ENCODE measurements at places on chromosomes 6 and 20.

DNA sequence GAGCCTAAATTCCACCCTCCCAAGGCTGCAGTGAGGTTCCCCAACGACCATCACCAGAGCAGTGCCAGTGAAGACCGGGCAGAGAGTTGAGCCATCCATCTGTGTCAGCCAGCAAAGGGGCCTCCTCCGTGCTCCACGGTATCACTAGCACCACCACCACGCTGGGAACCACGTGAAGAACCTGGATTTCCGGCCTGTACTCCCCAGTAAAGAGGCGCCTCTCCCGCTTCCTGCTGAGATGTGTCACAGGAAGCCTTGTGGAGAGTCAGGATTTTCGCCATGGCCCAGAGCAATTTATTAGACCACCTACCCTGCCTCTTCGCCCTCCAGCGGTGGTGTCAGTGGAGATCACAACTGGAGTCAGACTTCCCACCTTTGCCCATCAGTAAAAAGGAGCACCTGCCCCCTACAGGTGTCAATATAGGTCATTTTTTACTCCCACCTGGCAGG lies 28.8 kb downstream of the CPXM1 start:
- no peak for DNase-seq

DNA sequence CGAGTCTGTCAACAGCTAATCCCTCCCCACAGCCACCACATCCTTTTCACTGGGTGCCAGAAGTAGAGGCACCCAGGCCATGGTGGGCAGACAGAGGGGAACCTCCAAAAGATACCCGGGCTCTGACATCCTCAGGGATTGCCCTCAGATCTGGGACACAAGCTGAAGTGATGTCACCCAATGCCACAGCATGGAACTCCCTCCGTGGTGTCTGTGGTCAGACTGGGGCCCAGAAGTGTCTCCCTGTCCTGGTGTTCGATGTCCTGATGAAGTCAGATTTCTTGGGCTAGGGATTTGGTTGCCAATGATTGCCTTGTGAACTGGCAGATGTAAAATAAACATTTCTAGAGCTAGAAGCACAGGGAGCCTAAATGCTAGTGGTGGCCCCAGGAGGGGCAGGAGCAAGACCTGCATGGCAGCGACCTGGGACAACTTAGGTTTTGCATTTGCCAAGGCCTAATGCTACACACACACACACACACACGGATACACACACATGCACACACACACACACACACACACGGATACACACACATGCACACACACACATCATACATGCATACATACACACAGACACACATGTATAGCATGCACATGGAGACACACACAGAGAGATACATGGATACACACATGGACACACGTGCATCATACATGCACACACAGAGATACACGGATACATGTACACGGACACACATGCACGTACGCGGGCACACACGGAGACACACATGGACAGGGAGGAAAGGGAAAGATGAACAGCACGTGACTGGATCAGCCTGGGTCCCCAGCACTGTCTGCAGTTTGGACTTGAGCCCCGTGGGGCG lies 221.0 kb downstream of the NFATC2 start:
- DNase-seq = no peak

DNA sequence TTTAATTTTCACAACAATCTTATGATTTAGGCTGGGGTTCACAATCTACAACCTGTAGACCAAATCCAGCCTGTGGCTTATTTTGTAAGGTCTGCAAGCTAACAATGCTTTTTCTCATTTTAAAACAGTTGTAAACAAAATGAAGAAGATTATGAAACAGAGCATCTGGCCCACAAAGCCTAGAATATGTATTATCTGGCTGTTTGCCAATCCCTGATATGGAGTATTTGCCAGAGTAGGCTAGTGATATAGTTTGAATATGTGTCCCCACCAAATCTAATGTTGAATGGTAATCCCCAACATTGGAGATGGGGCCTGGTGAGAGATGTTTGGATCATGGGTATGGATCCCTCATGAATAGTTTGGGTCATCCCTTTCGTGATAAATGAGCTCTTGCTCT lies 201.8 kb downstream of the DHX35 start:
- no peak for DNase-seq

GRCh38 chr6:9250852-9251251 lies 815.5 kb upstream of the SLC35B3 start:
- DNase-seq = no peak

GRCh38 chr6:13355043-13355945 lies 27.0 kb upstream of the TBC1D7 start:
- DNase-seq = no peak

DNA sequence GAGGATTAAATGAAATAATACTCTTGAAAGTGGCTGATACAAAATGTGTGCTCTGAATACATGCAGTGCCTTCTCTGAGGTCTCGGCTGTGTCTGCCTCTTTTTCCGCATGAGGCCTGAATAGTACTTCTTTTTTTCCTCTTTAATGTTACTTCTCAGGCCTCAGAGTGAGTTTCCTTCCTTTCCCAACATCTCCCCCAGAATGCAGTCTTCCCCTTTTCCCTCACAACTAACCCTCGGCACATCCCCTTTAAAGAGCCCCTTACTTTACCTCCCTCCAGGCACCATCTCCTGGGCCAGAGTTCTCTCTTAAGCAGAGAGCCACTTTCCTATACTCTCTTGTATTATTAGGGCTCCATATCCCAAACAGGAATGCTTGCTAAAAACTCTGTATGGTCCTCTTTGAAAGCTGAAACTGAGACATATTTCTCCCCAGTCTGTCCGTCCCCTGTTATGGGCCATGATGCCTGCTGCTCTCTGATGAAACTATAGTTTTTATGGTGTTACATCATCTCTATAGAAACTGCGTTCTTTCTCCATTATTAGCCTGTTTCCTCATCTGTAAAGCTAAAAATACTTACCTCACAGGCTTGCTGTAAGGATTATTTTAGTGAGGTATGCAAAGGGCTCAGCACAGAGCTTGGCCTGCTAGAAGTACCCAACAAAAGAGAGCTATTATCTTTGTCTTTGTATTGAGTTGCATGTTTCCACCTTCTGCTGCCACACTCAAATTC lies 2.3 kb downstream of the PLAGL2 start:
- DNase-seq = no peak

- peak; percentile 70 for DNase-seq
Measured at GRCh38 chr20:63290677-63291472, 2.1 kb upstream of the COL20A1 start.

GRCh38 chr20:24585796-24586522 lies 116.5 kb downstream of the SYNDIG1 start:
- no peak for DNase-seq

DNA sequence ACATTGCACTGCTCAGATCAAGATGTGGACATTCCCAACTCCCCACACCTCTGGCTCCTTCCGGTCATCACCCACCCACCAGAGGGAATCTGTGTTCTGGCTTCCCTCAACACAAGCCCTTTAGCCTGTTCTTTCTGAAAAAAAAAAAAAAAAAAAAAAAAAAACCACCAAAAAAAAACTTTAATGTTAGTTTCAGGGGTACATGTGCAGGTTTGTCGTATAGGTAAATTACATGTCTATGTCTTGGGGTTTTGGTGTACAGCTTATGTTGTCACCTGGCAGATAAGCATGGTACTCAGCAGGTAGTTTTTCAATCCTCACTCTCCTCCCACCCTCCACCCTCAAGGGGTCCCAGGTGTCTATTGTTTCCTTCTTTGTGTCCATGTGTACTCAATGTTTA lies 135.8 kb upstream of the FOXA2 start:
- DNase-seq = no peak

DNA sequence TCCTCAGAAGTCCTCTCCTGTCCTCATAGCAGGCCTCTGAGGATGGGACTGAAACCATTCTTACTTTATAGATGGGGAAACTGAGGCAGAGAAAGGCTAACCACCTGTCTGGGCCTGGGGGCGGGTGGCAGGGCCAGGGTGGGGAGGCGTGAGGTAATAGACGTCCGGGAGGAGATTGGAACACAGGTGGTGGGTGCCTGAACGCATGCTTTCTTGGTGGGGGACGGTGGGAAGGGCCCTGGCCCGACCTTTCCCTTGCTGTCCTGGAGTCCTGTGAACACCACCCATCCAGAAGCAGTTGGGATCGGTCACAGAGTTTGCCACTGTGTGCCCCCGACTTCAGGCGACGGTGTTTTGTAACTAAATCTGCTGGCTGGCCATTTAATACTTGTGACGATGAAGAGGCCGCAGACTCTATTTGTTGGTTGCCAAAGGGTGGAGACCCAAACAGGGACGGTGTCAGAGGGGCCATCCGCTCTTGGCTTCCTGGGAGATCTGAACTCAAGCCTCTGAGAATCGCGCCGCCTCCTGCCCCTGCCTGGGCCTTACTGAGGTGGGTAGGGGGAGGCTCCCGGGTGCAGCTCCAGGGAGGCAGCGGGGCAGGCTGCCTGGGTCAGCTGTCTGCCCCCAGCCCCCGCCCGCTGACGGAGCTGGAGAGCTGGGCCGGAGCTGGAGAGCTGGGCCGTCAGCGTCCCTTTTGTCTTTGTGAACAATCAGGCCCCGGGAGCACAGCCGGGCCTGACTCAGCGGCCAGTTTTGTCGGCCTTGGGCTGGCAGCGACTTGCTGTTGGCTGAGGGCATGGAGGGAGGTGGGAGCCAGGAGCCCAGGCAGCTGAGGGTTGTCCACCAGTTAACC lies 4.1 kb downstream of the RBM38 start:
- DNase-seq = no peak

DNA sequence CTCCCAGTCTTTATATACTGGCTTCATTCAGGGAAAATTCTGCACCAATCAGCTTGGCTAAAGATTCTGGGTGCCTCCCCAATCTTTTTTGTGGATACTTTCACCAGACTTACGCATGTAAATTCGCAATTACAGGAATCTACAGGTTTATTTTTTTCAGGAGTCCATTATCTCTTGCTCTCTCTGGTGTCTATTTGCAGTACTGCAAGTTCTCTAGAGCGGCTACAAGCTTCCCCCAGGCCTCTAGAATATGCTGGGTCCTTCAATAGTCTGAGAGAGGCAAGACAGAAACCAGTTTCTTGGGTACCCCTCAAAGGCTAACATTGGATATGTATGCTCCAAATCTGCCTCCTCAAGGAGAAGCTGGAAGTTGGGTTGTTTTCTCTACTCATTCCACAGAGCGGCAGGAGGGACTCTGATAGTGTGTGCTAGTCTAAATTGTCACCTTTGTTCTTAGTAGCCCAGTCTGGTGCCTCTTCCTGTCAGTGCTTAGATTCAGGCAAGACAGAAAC lies 58.5 kb downstream of the SUN5 start:
- peak; percentile 46 for DNase-seq

- peak; percentile 39 for DNase-seq
Measured at GRCh38 chr20:5402903-5403531, 86.3 kb upstream of the PROKR2 start.

DNA sequence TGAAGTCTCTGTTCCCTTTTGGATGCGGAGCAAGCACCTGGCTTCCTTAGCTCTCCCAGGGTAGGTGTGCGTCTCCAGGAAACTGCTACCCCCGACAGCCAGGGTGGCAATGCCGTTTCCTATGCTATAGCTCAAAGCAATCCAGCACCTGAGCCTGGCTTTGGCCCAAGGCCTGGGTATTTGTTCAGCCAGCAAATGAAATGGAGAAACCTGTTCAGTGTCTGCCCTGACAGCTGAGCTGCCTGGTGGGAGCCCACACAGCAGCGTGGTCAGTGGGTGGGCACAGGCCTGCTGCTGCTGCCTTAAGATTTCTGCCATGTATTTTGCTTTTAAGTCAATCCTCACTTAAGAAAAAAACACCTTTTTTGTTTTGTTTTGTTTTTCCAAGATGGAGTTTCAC lies 13.7 kb downstream of the SPATA2 start:
- peak; percentile 9 for DNase-seq

- no peak for DNase-seq
Measured at GRCh38 chr6:75102301-75102700, 103.6 kb downstream of the COL12A1 start.

DNA sequence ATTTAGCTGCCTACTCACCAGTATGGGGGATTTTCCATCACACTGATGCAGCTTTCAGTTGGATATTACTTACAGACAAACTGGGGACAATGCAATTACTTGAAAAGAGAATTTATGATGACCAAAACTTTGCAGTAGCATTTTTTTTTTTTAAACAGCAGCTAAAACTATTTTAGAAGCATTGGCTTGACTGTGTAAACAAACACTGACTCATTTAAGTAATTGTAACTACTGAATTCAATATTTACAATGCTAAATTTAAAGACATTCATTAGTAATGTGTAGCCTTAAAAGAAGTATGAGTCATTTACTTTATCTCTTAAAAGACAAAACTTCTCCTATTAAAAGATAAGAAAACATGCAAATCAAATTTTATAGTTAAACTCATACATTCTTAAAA lies 295.9 kb upstream of the FERMT1 start:
- no peak for DNase-seq

DNA sequence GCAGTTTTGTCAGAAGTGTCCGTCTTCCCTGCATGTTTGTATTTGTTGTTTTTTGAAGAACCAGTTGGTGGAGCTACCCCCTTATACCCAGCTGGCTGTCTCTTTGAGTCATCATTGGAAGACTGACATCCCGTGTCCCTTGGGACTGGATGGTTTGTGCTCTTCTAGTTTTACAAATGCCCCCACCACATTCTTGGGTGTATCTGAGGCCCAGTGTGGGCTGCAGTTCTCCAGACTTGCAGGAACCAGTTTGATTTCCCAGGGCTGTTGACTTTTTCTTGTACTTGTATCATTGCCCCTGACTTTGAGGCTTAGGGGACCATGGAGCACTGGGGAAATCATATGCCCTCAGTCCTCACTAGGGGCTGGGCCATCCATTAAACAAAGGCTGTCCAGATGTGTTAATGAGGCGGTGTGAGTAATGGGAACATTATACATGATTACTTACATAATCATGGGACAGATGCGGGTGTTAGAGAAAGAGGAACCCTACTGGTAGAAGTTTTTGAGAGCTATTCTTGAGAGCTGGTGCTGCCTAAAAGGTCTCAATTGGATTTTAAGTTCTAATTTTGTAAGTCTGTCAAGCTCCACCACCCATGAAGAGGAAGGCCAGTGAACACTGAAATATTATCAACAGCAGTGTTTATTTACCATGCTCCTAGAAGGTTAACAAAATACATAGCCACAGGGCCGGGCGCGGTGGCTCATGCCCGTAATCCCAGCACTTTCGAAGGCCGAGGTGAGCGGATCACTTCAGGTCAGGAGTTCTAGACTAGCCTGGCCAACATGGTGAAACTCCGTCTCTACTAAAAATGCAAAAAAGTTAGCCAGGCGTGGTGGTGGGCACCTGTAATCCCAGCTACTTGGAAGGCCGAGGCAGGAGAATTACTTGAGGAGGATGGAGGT lies 8.5 kb downstream of the JARID2 start:
- no peak for DNase-seq

GRCh38 chr6:166244353-166245045 lies 63.7 kb downstream of the PRR18 start:
- no peak for DNase-seq

- DNase-seq = no peak
Measured at GRCh38 chr6:90375681-90376439, 79.2 kb upstream of the BACH2 start.
